ENCODE measurements at places on chromosomes 7 and 10. TPM values are rescaled to one million over a fixed set of nuclear protein-coding genes. Genes with fewer than 3 reads are reported as not detected.

GRCh38 chr10:116688241-116688711, 54.1 kb downstream of the HSPA12A start:
- H3K27ac ChIP-seq: peak overlapping the region; percentile 59
- no peaks in the 10 kb centered on the region for H3K36me3 ChIP-seq
- peaks cover 50% of the 10 kb centered on the region for H3K4me1 ChIP-seq
- H3K27me3 ChIP-seq: no peaks in the 10 kb centered on the region
- DNase-seq: peak; percentile 83

GRCh38 chr10:76554033-76554408, 1083.6 kb downstream of the KCNMA1 start:
- H3K27me3 ChIP-seq: no peaks in the 10 kb centered on the region
- no peaks in the 10 kb centered on the region for H3K36me3 ChIP-seq
- H3K27ac ChIP-seq: no peak overlapping the region
- no peaks in the 10 kb centered on the region for H3K4me1 ChIP-seq
- H3K4me3 ChIP-seq: no peak overlapping the region
- DNase-seq: no peak

- DNase-seq: no peak
- H3K36me3 ChIP-seq: peaks cover 16% of the 10 kb centered on the region
- no peak overlapping the region for H3K27ac ChIP-seq
- peaks cover 24% of the 10 kb centered on the region for H3K27me3 ChIP-seq
- H3K4me3 ChIP-seq: no peak overlapping the region
Observed at GRCh38 chr7:159142730-159143129, 1.9 kb downstream of the VIPR2 start.

- H3K27ac ChIP-seq: no peak overlapping the region
- H3K27me3 ChIP-seq: no peaks in the 10 kb centered on the region
- no peak for DNase-seq
- no peak overlapping the region for H3K4me3 ChIP-seq
Observed at GRCh38 chr10:10935032-10935431, 82.6 kb upstream of the CELF2 start.

- H3K4me1 ChIP-seq: peaks cover 49% of the 10 kb centered on the region
- H3K27me3 ChIP-seq: no peaks in the 10 kb centered on the region
- DNase-seq: peak; percentile 93
- no peaks in the 10 kb centered on the region for H3K36me3 ChIP-seq
- no peak overlapping the region for H3K4me3 ChIP-seq
Observed at GRCh38 chr10:77391605-77392235, 245.9 kb downstream of the KCNMA1 start.

DNA sequence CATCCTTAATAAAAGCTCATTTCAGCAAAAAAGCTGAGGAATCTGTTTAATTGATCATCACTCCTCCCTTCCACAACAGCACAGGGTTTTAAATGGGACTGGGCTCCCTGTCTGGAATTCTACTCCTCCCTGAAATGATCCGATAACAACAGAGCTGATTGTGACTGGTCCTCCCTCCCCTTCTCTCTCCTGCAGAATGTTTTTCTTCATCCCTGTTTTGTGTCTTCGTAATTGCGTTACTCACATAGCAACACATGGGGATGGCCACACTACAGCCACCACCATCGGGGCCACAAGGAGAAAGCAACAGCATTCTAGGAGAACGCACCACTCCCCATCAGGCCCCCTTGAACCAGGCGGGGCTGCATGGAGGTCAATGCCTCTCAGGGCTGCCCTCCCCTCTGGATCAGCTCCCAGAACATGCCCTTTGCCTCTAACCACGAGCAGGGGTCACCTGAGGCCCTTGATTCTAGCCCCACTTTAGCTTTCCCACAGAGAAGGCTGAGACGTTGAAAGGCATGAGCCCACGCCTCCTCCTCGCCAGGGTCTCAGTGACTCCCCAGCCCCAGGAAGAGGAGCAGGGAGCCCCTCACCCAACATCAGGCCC, 152.6 kb downstream of the PLXNA4 start:
- peaks cover 4% of the 10 kb centered on the region for H3K27me3 ChIP-seq
- peaks cover 11% of the 10 kb centered on the region for H3K4me1 ChIP-seq
- DNase-seq: no peak
- no peaks in the 10 kb centered on the region for H3K36me3 ChIP-seq

DNA sequence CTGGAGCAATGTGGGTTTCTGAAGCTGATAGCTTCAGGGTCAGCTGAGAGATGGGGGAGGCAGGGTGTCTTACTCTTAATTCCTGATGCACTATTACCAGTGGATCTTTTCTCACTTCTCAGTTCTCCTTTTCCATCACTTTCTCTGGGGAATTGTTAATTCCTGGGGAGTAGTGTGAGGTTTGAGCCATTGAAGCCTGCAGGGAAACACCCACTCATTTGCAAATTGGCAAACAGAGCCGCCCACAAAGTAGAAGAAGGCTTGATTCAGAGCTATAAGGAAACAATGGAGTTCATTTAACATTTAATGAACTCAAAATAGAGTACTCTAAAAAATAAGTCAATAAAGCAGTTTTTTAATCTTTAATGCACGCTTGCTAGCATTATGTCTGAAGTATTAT, 4.3 kb upstream of the TECTB start:
- H3K27ac ChIP-seq: no peak overlapping the region
- DNase-seq: no peak
- no peaks in the 10 kb centered on the region for H3K27me3 ChIP-seq
- no peaks in the 10 kb centered on the region for H3K4me1 ChIP-seq
- no peak overlapping the region for H3K4me3 ChIP-seq

DNA sequence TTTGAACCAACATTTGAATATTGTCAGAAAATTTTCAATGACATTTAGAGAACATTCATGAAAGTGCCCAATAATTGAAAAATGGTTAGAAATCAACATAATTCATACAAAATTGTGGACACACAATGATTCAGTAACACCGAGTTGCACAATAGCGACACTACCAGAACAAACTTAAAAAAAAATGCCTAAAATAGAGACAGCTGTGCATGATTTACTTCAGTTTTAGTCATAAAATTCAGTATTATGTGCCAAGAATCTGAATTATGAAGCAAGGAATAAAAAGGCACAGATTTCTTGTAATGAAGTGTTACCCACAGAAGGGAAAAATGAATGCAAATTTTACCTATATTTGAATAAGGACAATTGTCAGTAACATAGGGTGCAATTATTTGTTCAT, 396.0 kb downstream of the SEMA3D start:
- no peaks in the 10 kb centered on the region for H3K4me1 ChIP-seq
- no peak overlapping the region for H3K4me3 ChIP-seq
- no peaks in the 10 kb centered on the region for H3K27me3 ChIP-seq
- H3K27ac ChIP-seq: no peak overlapping the region
- peak; percentile 69 for DNase-seq

- peak overlapping the region; percentile 16 for H3K27ac ChIP-seq
- H3K4me1 ChIP-seq: peaks cover 55% of the 10 kb centered on the region
- peak; percentile 71 for DNase-seq
- no peaks in the 10 kb centered on the region for H3K27me3 ChIP-seq
Observed at GRCh38 chr7:2734751-2735571, 47.0 kb downstream of the AMZ1 start.

The ATRNL1 gene
- total RNA-seq: 7.1 TPM

The SLC26A3 gene
- not detected for total RNA-seq

The CCL24 gene
- 0.13 TPM for total RNA-seq

The DYNC1I1 gene
- 0.53 TPM for total RNA-seq

The PTPRZ1 gene
- total RNA-seq: 3.0 TPM

The GNAT3 gene
- total RNA-seq: not detected

The LEP gene
- total RNA-seq: not detected
